ENCODE measurements at places on chromosomes 4 and X.

GRCh38 chrX:54708404-54708803, 89.7 kb downstream of the ITIH6 start:
- no peak for DNase-seq

DNA sequence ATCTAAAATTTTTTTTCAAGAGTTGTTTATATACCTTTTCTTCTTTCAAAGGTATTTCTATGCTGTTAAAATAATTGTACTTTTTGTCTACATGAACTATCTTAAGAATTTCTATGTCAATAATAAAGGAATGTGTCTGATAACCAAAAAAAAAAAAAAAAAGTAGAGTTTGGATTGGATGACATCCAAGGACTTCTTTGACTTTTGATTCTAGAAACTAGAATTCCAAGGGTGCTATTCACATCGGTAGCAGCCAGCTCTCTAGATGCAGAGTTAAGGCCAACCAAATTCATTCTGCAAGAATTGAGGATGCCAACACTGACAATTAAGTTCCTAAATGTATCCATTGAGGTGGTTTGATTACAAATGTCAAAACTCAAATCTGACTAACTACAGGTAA, 42.0 kb upstream of the PRKG2 start:
- DNase-seq = peak; percentile 78

GRCh38 chr4:111028795-111029194, 405.9 kb upstream of the PITX2 start:
- no peak for DNase-seq

GRCh38 chr4:25002681-25003080, 28.1 kb downstream of the LGI2 start:
- peak; percentile 12 for DNase-seq

GRCh38 chr4:179372242-179372641, 1930.0 kb upstream of the AGA start:
- DNase-seq = no peak

DNA sequence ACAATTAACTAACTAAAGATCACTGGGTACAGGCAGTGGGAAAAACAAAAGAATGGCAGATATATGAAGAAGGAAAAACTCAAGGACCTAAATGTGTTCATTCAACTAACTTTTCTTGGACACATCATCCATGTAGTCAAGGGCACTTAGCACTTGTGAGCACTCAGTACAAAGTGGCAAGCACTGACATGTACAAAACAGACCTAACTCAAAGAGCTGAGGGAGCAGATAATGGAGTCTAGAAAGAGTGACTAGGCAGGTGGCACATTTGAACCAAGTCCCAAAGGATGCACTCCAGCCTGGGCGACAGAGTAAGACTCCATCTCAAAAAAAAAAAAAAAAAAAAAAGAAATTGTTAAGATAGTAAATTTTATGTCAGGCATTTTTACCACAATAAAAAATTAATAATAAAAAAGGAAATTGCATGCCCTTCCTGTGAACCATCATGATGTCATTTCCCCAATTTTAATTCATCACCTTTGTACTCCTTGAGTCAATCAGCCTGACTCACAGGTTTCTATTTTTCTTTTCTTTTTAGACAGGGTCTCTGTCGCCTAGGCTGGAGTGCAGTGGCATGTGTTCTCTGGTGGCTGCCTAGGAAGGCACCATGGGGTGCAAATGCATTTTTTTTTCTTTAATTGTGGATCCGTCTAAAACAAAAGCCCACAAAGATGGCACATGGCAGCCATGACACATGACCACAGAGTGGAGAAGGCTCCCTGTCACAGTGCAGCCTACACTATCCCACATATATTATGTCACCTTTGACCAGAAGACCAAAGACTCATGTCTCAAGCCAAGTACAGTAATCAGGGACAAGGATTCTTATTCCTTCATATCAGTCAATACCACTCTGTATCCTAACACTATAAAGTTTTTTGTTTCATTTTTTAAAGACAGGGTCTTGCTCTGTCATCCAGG, 91.9 kb downstream of the CHST7 start:
- peak; percentile 30 for DNase-seq

DNA sequence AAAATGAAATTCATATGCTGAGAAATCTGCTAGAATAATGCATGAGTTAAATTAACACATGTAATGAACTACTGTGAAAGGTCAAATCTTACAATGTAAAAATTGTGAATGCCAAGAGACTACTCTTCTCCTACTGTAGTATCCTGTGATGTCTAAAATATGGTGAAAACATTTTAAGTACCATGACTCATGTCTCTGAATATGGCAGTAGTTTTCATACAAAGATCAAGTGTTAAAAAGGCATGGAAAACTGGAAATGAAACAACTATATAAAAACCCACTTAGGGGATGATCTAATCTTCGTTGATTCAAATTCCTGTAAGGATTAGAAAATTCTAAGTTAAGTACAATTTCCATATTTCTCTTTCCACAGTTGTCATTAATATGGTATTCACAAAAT, 221.3 kb downstream of the PPP3CA start:
- peak; percentile 56 for DNase-seq

GRCh38 chr4:139562067-139562684, 6.2 kb upstream of the SETD7 start:
- DNase-seq = no peak

DNA sequence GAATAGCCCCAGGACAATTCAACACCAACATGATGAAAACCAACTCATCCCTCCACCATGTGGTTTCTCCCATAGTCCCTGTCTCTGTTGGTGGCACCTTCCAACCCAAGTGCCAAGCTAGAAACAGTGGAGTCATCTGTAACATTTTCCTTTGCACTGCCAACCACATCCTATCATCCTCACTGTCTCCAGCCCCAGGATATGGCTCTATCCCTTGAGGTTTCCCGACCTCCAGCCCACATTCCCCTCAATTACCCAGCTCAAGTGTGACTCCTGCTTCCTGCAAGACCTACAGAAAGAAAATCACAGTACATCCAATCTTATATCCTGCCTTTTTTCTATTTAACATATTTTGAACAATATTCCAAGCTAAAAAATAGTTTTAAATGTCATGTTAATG, 24.2 kb downstream of the PNMA6F start:
- DNase-seq = no peak

DNA sequence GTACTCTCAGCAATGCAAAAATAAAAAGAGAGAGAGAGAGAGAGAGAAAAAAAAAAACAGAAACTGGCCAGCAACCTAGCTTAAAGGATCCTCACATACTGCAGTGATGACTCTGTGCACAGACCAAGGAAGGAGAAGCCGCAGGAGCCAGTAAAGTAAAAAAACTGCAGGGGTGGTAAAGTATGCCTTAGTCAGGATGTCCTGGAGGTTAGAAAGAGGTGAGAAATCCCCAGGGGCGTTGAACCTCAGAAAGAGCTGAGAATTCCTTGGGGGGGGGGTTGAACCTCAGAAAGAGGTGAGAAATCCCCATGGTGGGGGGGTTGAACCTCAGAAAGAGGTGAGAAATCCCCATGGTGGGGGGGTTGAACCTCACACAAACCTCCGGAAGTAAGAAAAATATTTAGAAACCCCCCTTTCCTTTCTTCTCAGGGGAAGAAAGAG, 48.0 kb downstream of the MAGEA9 start:
- peak; percentile 61 for DNase-seq

DNA sequence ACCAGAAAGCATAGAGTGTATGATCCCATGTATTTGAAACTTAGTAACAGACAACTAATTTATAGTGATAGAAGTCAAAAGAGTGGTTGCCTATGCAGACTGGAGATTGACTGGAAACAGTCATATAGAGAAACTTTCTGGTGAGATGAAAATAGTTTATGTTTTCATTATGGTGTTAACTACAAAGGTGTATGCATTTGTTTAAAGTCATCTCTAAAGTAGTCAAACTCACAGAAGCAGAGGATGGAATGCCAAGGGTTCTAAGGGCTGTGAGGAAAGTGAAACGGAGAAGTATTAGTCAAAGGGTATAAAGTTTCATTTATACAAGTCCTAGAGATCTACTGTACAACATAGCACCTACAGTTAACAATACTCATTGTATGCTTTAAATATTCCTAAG, 45.8 kb downstream of the ENOX2 start:
- DNase-seq = no peak

GRCh38 chr4:55439023-55439422, 43.3 kb downstream of the TMEM165 start:
- no peak for DNase-seq

DNA sequence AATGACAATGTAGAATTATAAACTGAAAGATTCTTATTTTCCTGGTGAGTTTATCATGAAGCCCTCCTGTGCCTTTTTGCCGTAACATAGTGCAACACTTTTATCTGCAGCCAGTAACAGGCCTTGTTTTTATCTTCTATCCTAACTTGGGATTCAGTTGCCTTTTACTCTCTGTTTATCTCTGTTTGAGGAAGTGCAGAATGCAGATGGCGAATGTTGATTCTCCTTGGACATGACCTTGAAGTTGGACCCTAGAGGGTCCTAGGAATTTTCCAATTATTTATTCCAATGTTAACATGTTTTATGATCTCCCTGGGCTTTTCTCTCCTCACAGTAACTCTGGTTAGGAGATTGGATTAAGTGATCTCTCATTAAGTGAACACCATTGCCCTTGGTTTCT, 165.0 kb downstream of the FMR1NB start:
- DNase-seq = no peak

- no peak for DNase-seq
Measured at GRCh38 chr4:8867624-8868320, 3.9 kb downstream of the HMX1 start.

DNA sequence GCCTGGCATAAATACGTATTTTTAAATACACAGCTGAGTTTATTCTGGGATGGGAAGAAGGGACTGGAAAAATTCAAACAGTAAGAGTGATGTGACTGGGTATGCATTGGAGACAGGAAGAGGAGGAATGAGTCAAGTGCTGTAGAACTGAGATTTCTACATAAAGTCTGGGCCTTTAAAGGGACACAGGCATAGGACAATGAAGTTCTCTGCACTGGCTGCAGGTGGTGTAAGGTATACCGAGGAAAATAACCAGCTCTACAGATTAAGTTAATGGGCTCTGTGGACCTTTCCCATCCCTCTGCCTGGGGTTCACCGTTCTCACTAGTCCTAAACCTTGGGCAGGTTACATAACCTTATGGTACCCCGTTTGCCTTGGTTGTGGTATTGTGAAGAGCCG, 68.7 kb downstream of the DHX15 start:
- DNase-seq = no peak

Measured in fibroblast of skin of back (primary cell).